ENCODE measurements at places on chromosomes 1 and 21.

DNA sequence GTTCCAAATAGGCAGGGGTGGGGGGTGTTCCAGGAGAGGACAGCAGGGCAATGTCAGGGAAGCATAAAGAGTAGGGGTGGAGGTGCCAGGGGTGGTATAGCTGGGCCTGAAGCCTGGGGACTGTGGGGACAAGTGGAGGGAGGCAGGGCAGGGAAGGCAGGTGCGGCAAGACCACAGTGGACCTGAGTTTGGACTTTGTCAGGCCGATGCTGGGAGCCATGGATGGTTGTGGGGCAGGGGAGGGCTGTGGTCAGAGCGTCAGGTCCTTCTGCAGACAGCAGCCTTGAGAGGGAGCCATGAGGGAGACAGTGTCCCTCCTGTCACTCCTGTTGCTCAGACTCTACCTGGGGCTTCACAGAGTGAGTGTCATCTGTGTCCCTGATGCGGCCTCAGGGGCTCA is 320.3 kb downstream of the PTPRU start:
- no peak for DNase-seq

DNA sequence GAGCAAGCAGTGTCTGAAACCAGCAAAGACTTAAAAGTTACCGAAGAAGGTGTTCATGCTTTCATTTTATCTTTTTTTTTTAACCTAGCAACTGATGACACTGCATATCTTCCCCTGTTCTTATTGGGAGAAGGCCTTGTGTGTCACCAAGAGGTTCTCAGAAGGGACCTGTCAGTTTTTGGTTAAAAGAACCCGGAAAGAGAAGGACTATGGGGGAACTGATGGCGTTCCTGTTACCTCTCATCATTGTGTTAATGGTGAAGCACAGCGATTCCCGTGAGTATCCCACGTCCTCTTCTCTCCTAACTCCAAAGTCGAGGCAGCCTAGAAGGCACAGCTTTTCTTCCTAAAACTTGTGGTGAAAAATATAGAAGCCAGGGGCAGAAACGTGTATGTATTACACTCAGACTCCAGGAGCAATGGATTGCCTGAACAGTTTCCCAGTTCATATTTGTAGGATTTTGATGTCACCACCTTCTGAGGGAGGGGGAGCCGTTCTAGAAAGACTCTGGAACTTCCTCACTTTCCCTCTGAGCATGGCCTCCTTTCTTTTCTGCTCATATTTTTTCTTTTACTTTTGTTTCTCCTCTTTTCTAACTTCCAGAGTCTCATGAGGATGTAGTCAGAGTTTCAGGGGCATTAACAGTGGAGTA is at the start of gene MR1:
Gene MR1 (plus strand): TSS at position 185 of the 653 bp plus-strand sequence. CDS start 25 bp downstream, at position 210.
- DNase-seq, result no peak

GRCh38 chr1:209012443-209013196 is 570.9 kb upstream of the CAMK1G start:
- DNase-seq, result no peak

DNA sequence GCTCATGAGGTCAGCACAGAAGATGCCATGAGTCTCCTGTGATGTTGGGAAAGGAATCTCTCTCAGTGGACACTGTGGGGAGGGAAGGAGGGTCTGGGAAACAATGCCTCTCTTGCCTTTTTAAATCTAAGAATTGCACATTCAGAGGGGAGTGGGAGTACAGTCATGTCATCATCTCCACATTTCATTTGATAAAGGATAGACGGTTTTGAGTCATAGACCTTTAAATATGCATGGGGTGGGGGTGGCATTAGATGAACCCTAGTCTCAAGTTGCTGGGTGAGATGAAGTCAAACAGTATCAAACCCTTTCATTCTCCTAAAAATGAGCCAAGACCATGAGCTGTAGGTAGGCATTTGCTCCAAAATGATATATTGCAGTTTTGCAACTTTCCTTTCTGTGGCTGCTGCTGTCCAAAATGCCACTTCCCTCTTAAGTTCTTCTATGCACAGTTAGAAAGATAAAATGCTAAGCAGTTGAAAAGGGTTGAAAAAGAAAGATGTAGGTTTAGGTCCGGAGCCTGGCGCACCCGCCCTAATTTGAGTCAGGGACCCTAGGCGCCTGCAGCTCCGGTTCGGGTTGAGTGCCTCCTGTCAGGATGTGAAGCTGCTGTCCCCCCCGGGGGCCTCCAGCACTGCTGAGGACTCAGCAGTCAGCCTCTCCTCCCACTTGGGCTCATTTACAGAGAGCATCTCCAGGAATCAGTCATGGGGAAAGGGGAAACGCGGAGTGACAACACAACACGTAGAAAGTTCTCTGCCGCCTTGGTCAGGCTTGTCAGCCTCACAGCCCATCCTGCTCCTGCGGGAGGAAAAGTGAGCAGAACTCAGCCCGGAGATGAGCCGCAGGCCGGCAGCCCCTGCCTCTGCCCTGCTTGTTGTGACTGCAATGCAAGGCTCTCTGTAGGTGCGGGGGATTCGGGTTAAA is 479.3 kb upstream of the RUNX1 start:
- no peak for DNase-seq

DNA sequence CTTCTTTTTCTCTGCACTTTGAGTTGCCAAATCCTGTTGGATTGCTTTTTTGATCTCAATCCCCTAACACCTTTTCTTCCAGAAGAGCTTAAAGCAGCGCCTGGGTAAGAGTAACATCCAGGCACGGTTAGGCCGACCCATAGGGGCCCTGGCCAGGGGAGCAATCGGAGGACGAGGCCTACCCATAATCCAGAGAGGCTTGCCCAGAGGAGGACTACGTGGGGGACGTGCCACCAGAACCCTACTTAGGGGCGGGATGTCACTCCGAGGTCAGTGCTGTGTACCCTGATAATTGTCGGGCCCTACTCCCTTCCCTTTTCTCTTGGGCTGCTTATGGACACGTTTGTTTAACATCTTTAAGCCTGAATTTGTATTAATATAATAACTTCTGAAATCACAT is 8.3 kb downstream of the CHTOP start:
- no peak for DNase-seq

- no peak for DNase-seq
Measured at GRCh38 chr1:55194851-55195250, 20.3 kb downstream of the USP24 start.

DNA sequence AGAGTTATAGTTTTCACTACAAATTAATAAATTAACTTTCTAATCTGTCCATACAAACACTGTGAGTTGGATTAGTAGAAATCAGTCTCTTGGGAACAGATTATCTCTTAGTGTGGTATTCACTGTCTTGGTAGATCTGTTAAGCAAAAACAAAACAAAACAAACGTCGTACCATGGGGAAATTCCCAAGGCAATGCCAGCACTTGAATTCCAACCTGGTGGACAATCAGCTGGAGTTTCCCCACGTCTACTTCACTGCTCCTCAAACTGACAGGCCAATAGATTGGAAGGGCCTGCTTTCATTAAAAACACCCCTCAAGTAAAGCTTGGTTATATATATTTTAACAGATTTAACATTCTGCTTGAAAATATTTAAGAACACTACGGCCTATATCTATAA is 31.9 kb downstream of the GDAP2 start:
- no peak for DNase-seq

DNA sequence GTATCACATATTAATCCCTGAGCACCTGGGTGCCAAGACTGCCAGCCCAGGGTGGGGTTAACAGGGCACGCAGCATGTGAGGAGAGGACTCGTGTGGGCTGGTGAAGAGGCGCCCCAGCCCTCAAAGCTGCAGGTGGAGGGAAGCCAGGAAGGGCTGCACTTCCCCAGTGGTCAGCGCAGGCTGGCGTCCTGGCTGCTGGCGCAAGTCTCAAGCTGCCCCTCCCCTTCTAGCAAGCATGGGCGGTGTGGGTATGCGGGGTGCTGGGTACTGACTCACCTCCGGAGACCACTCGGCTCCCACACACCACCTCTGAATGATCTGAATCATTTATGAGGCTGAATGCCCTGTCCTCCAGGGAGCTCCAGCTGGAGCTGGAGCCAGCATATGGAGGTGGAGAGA is 44.0 kb downstream of the EIF2D start:
- DNase-seq, result no peak

GRCh38 chr1:26283279-26283853 is 3.5 kb downstream of the SH3BGRL3 start:
- no peak for DNase-seq

GRCh38 chr21:38173276-38174035 is 83.3 kb upstream of the KCNJ15 start:
- no peak for DNase-seq

DNA sequence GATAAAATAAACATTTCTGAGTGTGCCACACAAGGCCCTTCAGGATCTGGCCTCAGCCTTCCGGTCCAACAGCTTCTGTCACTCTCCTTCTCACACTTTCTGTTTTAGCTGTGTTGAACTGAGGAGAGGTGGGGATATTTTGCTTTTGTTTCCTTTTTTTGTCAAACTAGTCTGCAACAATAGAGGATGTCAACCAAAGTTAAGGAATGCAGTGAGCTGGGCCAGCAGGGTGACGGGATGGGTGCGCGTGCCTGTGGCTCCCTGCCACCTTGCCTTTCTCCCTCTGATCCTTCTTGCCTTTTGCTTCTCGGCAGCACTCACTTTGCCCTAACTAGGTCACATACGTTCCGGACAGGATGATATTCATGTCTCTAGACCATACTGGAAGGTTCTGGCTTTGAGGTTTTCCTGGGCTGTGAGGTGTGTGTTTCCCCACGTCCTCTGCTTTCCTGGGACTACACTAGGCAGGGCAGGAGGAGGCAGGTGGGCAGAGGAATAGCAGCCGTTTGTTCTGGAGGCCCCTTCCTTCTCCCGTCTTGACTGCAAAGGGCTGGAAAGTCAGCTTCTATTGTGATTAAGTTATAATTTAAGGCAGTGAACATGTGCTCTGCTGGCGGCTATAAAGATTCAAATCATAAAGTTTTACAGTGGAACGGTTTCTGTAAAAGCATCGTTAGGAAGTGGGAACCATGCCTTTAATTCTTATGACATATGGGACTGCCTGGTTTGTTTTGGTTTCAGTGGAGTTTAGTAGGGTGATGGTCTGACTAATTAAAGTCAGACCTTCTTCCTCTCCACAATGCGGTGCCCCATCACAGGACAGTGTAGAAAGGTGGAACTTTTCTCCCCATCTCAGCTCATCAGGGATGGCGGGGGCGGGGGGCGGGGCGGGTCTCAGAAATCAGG is 67.8 kb downstream of the RNF220 start:
- no peak for DNase-seq

DNA sequence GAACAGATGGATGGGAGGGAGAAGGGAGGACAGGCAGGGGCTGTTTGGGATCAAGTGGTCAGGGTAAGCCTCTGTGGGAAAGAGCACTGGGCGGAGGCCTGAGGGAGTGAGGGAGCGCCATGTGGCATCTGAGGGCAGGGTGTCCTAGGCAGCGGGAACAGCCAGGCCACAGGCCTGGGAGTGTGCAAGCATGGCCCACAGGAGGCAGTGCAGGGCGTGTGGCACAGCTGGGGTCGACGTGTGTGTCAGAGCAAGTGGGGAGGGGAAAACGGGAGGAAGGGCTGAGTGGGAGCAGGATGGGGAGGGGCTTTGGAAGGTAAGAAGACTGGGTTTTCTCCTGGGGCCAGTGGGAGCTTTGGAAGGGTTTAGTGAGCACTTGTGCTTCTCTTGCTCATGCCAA is 143.4 kb downstream of the SYF2 start:
- no peak for DNase-seq

GRCh38 chr1:98322086-98322485 is 339.4 kb upstream of the SNX7 start:
- DNase-seq, result no peak

DNA sequence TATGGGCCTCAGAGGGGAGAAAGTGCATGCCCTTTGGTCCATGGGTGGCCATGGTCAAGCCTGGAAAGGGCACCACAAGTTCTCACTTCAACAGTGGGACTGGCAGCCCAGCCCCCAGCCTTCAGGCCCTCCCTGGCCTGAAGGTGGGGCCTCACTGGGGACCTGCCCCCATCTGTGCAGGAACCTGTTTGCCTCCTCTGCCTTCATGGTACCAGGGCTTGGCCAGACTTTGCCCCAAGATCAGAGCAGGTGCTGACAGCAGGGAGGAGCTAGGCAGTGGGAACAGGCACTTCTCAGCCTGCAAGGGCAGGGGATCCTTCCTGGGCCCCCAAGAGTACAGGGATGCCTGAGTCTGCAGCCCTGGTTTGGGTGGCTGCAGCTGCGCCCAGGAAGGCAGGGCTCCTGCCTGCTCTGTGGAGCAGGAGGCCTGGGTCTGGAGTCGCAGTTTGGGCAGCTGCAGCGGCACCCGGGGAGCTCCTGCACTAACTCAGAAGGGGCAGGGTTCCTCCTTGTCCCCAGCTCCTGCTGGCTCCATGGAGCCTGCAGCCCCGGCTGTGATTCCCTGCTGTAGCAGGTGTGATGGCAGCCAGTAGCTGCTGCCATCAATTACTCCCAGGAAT is 460.1 kb upstream of the NCAM2 start:
- no peak for DNase-seq

GRCh38 chr1:209403921-209404320 is 179.6 kb upstream of the CAMK1G start:
- no peak for DNase-seq

Data from nucleus accumbens (tissue), 56 donors.